Left ventricle myocardium superior (tissue), 1 donor: ENCODE measurements at places on chromosomes 11 and 22. TPM values are rescaled to one million over a fixed set of nuclear protein-coding genes. Genes with fewer than 3 reads are reported as not detected.

The SMTN gene
- total RNA-seq, result 278 TPM

The SVIP gene
- total RNA-seq, result 34.0 TPM

The H19 gene
- 738 TPM for total RNA-seq

The OR2D2 gene
- total RNA-seq, result not detected

The KRTAP5-8 gene
- total RNA-seq, result not detected

The SHANK3 gene
- total RNA-seq, result 22.9 TPM

The CHST1 gene
- total RNA-seq, result 2.5 TPM

The TTLL8 gene
- total RNA-seq, result not detected
